ENCODE measurements at places on chromosomes 6 and 20.
A peak's percentile ranks its signal among the peaks of the same experiment; 100 is the strongest.

- DNase-seq: no peak
- H3K27ac ChIP-seq: no peak overlapping the region
- H3K27me3 ChIP-seq: no peaks in the 10 kb centered on the region
- H3K36me3 ChIP-seq: no peaks in the 10 kb centered on the region
- no peak overlapping the region for H3K4me3 ChIP-seq
Observed at GRCh38 chr6:34346175-34347119, 46.0 kb downstream of the NUDT3 start.

DNA sequence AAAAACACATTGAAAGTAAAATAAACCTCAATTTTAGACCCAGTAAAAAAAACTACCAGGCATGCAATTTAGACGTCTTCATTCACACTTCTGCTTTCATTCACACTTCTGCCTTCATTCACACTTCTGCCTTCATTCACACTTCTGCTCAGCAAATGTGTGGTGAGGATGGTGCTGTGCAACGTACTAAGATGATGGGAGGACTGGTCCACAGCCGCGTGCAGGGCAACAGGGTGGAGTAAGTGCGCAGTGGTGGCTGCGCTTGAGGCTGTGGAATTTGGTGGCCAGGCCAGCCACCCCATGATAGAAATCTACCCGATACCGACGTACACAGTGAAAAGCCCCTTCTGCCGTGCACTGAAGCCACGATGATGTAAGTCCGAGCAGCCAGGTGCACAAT lies 114.3 kb upstream of the CD93 start:
- no peaks in the 10 kb centered on the region for H3K27me3 ChIP-seq
- DNase-seq: no peak
- no peaks in the 10 kb centered on the region for H3K36me3 ChIP-seq
- peaks cover 4% of the 10 kb centered on the region for H3K4me1 ChIP-seq
- no peak overlapping the region for H3K4me3 ChIP-seq

DNA sequence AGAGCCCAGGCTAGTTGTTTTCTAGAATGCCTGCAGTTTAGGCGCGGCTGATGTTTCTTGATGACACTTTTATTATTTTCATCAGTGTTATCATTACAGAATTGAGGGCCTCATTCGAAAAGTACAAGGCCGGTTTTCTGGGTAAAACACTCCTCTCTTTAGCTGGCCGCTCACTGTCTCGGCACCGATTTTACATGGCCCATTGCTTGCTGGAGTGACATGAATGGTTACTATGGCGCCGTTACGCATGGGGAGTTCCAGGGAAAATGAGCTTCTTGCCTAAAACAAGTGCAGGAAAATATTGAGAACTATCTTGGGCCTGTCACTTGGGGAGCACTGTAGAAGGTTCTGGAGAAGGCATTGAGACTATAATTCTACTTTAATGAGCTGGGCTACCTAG lies 317.8 kb downstream of the CDH4 start:
- no peak overlapping the region for H3K4me3 ChIP-seq
- H3K4me1 ChIP-seq: no peaks in the 10 kb centered on the region
- peaks cover 15% of the 10 kb centered on the region for H3K27me3 ChIP-seq
- DNase-seq: no peak
- H3K36me3 ChIP-seq: no peaks in the 10 kb centered on the region

- DNase-seq: peak; percentile 57
- no peaks in the 10 kb centered on the region for H3K27me3 ChIP-seq
- H3K27ac ChIP-seq: no peak overlapping the region
- no peak overlapping the region for H3K4me3 ChIP-seq
- H3K36me3 ChIP-seq: peaks cover 11% of the 10 kb centered on the region
- H3K4me1 ChIP-seq: peaks cover 39% of the 10 kb centered on the region
Observed at GRCh38 chr20:2109425-2110210, 8.0 kb downstream of the STK35 start.

GRCh38 chr20:62499758-62500236 lies 24.0 kb upstream of the GATA5 start:
- no peaks in the 10 kb centered on the region for H3K4me1 ChIP-seq
- peaks cover 51% of the 10 kb centered on the region for H3K27me3 ChIP-seq
- H3K4me3 ChIP-seq: no peak overlapping the region
- no peaks in the 10 kb centered on the region for H3K36me3 ChIP-seq
- no peak for DNase-seq
- H3K27ac ChIP-seq: no peak overlapping the region

DNA sequence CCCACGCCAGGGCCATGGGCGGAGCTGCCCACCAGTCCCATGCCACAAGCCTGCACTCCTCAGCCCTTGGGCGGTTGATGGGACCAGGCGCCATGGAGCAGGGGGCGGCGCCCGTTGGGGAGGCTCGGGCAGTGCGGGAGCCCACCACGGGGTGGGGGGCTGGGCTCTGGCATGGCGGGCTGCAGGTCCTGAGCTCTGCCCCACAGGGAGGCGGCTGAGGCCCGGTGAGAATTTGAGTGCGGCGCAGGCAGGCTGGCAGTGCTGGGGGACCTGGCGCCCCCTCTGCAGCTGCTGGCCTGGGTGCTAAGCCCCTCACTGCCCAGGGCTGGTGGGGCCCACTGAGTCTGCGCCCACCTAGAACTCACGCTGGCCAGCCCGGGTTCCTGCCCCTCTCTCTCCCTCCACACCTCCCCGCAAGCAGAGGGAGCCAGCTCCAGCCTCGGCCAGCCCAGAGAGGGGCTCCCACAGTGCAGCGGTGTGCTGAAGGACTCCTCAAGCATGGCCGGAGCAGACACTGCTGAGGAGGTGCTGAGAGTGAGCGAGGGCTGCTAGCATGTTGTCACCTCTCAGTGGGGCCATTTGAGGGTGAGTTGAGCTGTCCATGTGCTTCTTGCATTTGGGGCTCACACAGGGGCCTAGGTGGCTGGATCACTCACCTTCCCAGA lies 4.0 kb downstream of the MRAP2 start:
- H3K4me3 ChIP-seq: no peak overlapping the region
- no peaks in the 10 kb centered on the region for H3K36me3 ChIP-seq
- H3K4me1 ChIP-seq: peaks cover 10% of the 10 kb centered on the region
- no peak for DNase-seq
- no peak overlapping the region for H3K27ac ChIP-seq

- H3K27ac ChIP-seq: no peak overlapping the region
- DNase-seq: no peak
- H3K27me3 ChIP-seq: no peaks in the 10 kb centered on the region
- no peaks in the 10 kb centered on the region for H3K36me3 ChIP-seq
- peaks cover 4% of the 10 kb centered on the region for H3K4me1 ChIP-seq
Observed at GRCh38 chr6:18340781-18341551, 46.2 kb upstream of the RNF144B start.

DNA sequence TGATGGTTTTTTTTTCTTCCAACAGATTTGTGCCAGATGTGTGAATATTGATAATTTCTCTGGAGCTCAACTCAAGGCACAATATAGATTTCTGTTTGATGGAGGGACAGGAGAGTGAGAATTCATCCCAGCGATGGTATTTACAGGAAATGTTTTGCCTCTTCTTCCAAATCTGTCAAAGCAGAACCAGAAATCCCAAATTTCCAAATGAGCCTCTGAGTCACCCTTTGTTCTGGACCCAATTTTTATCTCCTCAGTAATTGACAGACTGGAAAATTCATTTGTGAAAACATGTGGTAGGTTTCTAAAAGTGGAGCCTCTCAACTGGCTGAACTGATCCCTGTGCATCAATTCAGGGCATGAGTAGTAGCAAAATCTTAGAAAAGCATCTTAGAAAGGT lies 223.2 kb upstream of the TSHZ2 start:
- no peaks in the 10 kb centered on the region for H3K36me3 ChIP-seq
- H3K27ac ChIP-seq: no peak overlapping the region
- no peak for DNase-seq
- no peaks in the 10 kb centered on the region for H3K27me3 ChIP-seq
- no peaks in the 10 kb centered on the region for H3K4me1 ChIP-seq
- H3K4me3 ChIP-seq: no peak overlapping the region

GRCh38 chr20:34517114-34517505 lies 888 bp downstream of the DYNLRB1 start:
- no peak for DNase-seq
- H3K36me3 ChIP-seq: no peaks in the 10 kb centered on the region
- peaks cover 3% of the 10 kb centered on the region for H3K4me1 ChIP-seq
- peak overlapping the region; percentile 78 for H3K4me3 ChIP-seq

- DNase-seq: no peak
- no peaks in the 10 kb centered on the region for H3K4me1 ChIP-seq
- H3K27me3 ChIP-seq: no peaks in the 10 kb centered on the region
- no peak overlapping the region for H3K27ac ChIP-seq
Observed at GRCh38 chr6:88890394-88890793, 73.0 kb downstream of the RNGTT start.

DNA sequence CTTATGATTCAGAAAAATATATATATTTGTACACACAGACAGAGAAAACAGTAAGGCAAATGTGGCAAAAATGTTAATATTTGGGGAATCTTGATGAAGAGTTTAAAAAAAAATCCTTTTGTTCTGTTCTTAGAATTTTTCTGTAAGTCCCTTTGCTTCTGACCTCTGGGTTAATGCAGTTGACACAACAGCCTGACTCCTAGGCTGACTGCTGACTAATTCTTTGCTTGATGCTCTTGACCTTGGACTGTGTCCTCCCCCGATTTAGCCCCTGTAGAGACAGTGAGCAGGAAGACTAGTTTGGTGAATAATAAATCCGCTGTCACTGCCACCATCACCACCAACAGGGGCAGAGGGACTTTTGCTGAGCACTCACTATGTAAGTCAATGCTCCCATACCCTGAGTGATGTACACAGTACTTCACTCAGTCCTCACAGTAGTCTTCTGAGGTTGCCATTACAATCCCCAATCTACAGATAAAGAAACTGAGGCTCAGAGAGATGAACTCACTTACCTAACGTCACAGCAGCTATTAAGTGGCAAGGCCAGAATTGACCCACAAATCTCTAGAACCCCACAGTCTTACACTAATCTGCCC lies 71.7 kb downstream of the SNX5 start:
- H3K27me3 ChIP-seq: no peaks in the 10 kb centered on the region
- H3K27ac ChIP-seq: peak overlapping the region; percentile 62
- H3K36me3 ChIP-seq: no peaks in the 10 kb centered on the region
- no peak overlapping the region for H3K4me3 ChIP-seq
- peaks cover 25% of the 10 kb centered on the region for H3K4me1 ChIP-seq

DNA sequence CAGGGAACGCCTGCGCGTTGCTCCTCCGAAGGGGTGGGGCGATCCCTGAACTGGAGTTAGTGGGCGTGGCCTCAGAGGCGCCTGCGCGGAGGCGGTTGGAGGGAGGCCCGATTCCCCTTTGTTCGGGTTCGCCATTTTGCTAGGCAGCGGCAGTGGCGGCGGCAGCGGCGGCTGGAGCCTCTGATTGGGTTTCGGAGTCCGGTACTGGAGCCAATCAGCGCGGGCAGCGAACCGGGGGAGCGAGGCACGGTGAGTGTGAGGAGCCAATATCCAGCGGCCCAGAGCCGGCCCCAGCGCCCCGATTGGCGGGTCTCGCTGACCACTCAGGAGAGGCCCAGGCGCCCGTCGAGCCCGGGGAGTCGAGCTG lies at the start of gene NFYA:
Gene NFYA, plus strand, starts transcription at position 139 of the 367 bp plus-strand sequence. CDS start 6,116 bp downstream, outside the sequence.
- DNase-seq: no peak
- H3K36me3 ChIP-seq: no peaks in the 10 kb centered on the region
- H3K4me3 ChIP-seq: peak within 1 kb of the TSS; percentile 85
- peaks cover 34% of the 10 kb centered on the region for H3K4me1 ChIP-seq
- no peaks in the 10 kb centered on the region for H3K27me3 ChIP-seq

- no peak for DNase-seq
- H3K36me3 ChIP-seq: peaks cover 54% of the 10 kb centered on the region
Observed at GRCh38 chr6:96532399-96532798, 10.8 kb downstream of the UFL1 start.

GRCh38 chr20:58300321-58300720 lies 9.2 kb upstream of the RAB22A start:
- no peak overlapping the region for H3K27ac ChIP-seq
- H3K27me3 ChIP-seq: no peaks in the 10 kb centered on the region
- no peak overlapping the region for H3K4me3 ChIP-seq
- no peaks in the 10 kb centered on the region for H3K4me1 ChIP-seq
- no peaks in the 10 kb centered on the region for H3K36me3 ChIP-seq

DNA sequence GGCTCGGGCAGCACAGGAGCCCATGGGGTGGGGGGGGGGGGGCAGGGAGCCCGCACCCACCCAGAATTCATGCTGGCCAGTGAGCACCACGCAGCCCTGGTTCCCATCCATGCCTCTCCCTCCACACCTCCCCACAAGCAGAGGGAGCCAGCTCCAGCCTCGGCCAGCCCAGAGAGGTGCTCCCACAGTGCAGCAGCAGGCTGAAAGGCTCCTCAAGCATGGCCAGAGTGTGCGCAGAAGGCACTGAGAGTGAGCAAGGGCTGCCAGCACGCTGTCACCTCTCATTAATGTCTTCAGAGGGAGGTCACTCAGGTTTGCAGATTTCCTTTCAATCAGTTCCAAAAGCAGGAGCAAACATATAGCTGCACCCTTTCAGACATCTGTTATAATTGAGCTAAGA lies 32.4 kb downstream of the GSTA4 start:
- DNase-seq: no peak
- H3K4me1 ChIP-seq: no peaks in the 10 kb centered on the region
- no peaks in the 10 kb centered on the region for H3K27me3 ChIP-seq
- H3K36me3 ChIP-seq: no peaks in the 10 kb centered on the region
- H3K4me3 ChIP-seq: no peak overlapping the region

DNA sequence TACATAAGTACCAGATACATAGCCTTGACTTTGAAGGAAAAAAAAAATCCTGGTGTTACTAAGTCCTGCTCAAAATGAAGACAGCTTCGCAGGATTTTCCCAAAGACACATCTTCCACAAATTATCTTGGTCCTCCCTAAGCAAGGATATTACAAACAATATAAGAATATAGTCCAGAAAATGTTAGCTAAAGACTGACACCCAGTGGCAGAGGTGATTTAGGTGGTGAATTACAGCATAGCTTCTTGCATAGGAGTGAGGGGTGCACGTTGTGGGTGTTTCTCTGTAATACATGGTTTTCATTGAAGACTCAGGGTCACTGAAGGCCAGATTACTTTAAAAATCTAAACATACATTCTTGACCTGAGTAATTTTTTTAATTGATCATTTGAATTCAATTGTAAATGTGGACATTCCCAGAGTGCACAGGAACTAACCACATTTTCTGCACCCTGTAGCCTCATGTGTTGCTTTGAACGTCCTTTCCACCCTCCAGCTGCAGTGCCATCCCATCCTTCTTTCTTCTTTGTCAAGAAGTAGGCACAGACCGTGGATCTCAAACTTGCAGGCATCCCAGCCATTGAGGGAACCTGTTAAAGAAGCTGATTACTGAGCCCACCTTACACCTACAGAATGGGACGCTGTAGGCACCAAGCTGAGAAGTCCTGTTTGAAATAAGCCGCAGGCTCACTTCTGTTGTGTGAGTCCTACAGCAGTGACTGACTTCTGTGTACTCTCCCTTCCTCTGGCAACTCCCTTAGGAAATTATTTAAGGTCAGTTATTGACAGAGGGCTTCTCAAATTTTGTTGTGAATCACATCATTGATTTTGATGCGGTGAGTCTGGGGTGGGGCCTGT lies 102.6 kb downstream of the PERP start:
- H3K4me3 ChIP-seq: no peak overlapping the region
- no peak for DNase-seq
- H3K27me3 ChIP-seq: no peaks in the 10 kb centered on the region
- H3K36me3 ChIP-seq: no peaks in the 10 kb centered on the region

GRCh38 chr6:17580518-17581048 lies 19.5 kb upstream of the FAM8A1 start:
- peak overlapping the region; percentile 75 for H3K27ac ChIP-seq
- no peaks in the 10 kb centered on the region for H3K27me3 ChIP-seq
- peak overlapping the region; percentile 59 for H3K4me3 ChIP-seq
- DNase-seq: peak; percentile 72
